ENCODE measurements at places on chromosomes 2 and 18.

DNA sequence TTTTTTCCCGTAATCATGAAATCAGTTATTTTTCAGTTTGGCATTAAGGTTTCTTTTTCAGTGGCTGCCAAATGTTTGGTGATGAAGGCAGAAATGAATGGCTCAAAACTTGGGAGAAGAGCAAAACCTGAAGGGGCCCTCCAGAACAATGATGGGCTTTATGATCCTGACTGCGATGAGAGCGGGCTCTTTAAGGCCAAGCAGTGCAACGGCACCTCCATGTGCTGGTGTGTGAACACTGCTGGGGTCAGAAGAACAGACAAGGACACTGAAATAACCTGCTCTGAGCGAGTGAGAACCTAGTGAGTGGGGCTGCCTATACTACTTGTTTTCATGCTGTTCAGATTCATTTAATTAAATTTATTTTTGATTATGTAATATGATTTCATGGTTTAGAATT, 29.2 kb upstream of the MSH2 start:
- DNase-seq = no peak

GRCh38 chr18:44482761-44483160, 197.9 kb upstream of the SETBP1 start:
- DNase-seq = no peak

GRCh38 chr2:134203175-134203574, 50.7 kb upstream of the MGAT5 start:
- no peak for DNase-seq

DNA sequence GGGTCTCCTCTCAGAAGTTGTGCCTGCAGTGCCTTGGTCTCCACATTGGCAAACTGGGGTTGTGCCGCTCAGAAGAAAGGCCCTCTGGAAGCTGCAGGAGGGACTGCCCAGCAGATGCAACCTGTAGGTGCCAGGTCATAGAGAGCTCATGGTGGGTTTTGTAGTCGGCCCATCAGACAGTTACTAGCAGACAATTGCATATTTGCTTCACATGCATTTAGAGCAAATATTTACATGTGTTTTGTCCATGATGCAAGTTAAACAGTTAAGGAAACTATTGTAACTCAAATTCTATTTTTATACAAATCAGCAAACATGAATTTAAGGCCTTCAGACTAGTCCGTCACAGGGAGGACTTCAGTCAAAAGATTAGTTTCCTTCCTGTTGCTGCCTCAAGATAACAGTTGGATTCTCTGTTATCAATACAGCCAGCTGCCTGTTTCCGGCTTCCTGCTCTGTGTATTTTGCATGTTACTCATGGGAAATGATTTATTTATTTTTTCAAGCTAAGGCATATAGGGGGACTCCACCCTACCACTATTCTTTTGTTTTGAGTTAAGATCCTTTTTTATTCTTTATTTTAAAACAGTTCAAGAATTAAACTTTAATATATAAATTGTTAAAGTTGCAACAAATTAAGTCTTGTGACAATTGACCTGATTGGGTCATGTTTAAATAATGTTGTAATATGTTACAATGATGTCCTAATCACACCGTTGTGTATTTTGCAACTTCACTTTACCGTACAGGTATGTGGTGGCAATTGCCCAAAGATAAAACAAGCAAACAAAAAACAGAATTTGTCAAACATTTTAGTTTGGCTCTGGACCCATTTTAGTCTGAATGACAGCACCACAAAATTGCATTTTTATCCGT, 133.5 kb downstream of the SPTBN1 start:
- DNase-seq = no peak

DNA sequence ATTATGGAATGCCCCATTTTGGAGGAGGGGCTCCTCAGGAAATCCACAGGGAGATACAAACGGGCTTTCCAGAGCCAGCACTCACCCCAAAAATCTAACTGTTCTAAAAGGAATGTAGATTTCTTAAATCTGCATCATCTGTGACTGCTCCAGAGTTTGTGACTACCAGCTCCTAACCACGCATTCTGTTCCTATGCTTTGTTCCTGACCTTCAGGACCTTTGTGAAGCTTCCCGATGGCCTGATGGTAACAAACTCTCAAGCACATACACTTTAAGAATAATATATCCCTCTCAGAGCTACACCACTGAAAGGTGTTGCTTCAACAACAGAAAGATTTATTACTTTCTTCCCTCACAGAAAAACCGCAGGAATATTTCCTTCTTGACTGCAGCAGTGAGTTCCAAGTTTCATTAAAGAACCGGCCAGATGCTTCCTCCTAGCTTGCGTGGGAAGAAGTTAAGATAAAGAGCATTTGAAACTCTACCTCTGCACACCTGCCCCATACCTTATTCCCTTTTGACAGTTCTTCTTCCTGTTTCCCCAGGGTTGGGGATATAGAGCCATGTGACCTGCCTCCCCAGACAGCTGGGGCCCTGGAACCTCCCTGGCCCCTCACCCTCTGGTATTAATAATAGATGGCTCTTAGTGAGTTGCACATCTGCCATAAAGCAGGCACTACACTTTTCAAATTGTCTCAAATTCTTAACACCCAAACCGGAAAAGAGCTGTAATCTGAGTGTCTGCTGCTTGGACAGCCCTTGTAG, 40.2 kb upstream of the EML4 start:
- no peak for DNase-seq

DNA sequence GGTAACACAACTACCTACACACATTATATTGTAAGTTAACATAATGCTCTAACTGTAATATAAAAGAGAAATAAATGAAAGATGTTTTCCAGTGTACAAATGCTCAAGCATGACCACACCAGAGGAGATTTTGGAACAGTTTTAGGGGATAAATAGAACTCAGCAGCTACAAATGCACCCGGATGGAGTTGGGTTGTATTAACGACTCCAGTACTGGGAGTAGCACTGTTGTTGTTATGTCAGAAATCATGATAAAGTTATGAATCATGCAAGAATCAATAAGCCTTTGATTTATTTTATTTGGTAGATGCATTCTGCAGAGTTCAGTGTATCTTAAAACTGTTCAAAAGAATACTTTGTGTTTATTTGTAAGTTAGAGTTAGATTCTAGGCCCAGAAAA, 126.9 kb downstream of the MAP3K20 start:
- no peak for DNase-seq

DNA sequence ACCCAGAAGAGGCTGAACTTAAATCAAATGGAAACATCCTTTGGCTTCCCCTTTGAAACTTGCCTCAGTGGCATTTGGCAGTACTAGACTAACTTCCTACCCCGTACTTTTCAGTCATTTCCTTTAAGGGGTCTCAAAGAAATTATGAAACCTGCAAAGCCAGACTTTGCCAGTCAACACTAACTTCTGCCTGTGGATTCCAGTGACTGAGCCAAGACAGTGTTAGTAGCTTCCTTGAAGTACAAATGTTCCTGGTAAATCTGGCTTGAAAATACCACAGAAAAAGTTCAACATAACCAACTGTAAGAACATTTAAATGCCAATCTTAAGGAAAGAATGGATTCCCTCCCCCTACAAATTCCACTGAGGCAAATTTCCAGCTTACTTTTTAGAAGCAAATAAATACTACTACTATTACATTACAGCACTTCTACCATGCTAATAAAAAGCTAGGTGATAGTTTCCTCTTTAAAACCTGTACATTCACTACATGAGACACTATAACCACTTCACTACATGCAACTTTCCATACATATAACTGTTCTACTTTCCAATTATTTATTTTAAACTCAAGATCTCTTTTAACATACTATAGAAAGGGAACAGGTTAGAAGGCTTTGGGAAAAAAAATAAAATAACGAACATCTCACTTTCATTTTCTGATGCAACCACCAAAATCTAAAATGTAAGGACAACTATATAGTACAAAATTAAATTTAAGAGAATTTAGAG, 2.4 kb downstream of the PELI1 start:
- no peak for DNase-seq

DNA sequence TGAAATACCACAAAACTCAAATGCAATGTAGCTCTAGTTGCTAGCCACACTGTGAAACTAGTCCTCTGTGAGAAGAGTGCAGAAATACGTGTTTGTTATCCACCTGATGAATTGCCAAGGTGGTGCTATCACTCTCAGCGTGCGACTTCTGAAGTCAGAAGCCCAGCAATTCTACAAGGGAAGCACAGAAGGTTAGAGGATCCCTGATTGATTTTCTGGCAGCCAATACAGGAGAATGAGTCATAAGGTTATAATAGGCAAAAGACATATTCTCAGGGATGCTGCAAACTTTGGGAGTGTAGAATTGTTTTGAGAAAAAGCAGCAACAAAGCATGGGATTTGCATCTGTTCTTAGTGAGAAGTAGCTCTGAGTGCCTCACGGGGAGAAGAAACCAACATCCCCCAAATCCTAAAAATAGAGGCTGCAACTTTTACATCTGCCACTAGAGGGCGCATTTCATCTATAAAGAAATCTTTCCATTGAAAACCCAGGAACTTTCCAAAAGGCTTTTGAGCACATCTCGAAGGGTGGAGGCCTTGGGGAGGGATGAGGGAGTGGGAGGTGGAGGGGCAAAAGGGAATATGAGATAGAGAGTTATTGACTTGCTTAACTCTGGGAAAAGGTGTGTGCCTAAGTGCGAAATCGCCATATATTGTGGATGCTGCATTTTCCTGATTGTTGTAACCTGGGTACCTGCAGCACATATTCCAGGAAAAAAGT, 78.0 kb downstream of the TMEM182 start:
- no peak for DNase-seq

DNA sequence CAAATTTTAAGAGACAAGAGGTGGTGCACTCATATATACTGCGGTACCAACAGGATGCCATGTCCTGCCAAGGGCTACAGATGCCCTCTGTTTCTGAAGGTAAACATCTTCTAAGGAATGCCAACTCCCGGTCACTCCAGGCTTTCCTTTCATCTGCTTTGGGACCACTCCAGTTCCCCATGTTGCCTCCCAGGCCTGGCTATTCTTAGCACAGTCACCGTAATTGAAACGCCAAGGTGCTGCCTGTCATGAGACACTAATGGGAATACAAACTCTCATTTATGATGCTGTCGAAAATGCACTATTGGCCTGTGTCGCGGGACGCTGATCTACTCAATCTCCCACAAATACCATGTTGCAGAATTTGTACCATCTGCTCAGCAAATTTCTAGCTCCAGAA, 79.6 kb downstream of the KLF7 start:
- DNase-seq = no peak

GRCh38 chr2:159072795-159073194, 104.4 kb downstream of the TANC1 start:
- no peak for DNase-seq

DNA sequence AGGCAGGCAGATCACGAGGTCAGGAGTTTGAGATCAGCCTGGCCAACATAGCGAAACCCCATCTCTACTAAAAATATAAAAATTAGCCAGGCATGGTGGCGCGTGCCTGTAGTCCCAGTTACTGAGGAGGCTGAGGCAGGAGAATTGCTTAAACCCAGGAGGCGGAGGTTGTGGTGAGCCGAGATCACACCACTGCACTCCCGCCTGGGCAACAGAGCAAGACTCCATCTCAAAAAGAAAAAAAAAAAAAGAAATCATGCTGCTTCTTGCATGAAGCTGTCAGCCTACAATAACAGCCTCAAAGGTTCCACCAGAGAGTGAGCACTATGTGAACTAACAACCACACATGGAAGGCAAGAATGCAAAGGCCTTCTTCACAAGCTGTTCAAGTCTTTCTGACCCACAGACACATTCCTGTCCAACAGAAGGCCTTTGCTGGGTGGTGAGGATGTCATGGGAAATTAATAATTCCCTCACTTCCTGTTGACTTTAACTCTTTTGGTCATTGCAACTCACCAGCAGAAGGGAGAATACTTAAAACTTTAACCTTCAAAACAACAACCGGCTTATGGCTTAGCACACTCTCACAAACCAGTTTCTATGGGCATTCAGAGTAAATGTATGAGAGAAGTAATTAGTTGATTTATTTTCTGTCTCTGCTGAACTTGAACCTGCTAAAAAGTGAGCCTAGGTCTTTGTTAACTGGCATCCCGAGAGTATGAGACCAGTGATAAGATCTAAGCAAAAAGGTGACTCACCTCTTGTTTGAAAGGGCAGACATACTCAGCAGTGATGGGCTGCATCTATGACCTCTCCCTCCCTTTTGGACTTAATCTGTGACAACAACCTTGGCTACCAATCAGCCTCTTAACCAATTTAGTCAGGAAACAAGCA, 11.8 kb downstream of the PLEKHM3 start:
- no peak for DNase-seq

DNA sequence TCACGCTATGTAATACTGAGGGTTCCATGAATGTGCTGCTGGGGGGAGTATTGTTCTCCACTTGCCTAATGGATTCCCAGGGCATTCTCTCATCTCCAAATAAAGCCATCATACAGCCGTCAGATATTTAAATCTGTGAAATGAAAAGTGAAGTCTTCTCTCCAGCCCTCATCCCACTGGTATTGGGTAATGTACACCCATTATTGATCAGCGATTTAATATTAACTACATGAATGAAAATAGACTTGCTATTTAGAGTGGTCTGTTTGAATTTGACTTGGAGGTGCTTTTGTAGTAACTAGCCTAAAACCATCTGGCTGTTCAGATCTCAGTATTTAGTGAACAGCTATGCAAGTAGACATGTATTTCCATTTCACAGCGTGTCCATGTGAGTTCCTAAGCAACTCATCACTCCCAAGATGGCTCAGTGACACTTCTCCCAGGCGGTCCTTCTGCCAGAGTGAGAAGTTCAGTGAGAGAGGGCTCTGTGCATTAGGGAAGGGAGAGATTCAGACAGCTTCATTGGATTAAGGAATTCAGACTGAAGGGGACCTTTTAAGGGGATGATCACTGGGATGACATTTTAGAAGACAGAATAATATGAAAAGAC, 140.7 kb downstream of the WDSUB1 start:
- DNase-seq = no peak

- no peak for DNase-seq
Measured at GRCh38 chr2:168825126-168825525, 22.7 kb downstream of the NOSTRIN start.

GRCh38 chr18:52914148-52914547, 574.2 kb downstream of the DCC start:
- no peak for DNase-seq

- no peak for DNase-seq
Measured at GRCh38 chr2:217103752-217104545, 244.1 kb upstream of the TNP1 start.

DNA sequence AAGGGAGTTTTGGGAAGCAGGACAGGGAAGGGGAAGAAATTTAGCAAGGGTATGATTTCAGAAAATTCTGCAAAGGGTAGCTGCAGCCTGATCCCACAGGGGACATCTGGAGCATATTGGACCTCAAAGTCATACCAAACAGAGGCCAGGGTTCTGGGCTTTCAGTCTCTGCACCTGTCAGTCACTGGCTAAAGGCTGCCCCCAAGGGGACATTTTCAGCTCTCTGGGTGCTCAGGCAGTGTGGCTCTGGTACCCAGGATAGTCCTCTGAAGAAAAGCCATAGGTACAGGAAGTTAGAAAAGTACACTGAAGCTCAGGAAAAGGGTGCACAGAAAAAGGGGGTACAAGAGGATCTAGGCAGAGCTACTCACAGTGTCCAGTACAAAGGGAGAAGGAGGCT, 149.2 kb downstream of the INSIG2 start:
- DNase-seq = no peak

DNA sequence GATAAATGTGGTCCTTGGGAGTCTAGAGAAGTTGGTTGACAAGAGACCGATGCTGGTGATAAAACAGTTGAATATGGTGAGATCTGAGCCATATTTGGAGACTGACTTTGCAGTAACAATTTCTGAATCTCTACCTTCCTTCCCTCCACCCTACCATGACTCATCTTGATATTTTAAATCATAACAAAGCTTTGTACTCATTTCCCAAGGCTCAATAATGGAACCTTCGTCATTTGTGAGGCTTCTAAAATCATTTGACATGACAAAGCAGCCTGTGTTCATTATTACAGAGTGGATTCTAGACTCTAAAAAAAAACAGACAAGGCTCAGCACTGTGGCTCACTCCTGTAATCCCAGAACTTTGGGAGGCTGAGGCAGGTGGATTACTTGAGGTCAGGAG, 38.5 kb upstream of the PDCL3 start:
- no peak for DNase-seq
